Activated naive CD8-positive, alpha-beta T cell treated with anti-CD3 and anti-CD28 coated beads, Interleukin-2, amount 50 U/mL, for 16 hours (primary cell): ENCODE measurements at places on chromosomes 16 and 17.

- DNase-seq: no peak
Observed at GRCh38 chr16:9013508-9013864, 49.8 kb upstream of the USP7 start.

DNA sequence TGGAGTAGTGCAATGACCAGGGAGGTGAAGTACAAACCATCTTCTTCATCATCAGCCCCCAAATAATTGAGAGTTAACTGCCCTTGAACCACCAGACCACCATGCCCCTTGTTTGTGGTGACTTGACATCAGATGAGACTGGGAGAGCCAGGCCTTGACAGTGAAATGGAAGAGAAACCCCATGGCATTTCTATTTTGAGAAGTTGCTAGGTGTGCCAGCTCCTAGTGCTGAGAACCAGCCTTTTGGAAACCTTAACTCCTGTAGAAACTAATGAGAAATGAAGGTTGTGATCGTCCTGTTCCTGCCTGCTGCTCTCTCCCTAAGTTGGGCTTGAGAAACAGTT is 2.8 kb downstream of the TMEM94 start:
- DNase-seq: no peak

DNA sequence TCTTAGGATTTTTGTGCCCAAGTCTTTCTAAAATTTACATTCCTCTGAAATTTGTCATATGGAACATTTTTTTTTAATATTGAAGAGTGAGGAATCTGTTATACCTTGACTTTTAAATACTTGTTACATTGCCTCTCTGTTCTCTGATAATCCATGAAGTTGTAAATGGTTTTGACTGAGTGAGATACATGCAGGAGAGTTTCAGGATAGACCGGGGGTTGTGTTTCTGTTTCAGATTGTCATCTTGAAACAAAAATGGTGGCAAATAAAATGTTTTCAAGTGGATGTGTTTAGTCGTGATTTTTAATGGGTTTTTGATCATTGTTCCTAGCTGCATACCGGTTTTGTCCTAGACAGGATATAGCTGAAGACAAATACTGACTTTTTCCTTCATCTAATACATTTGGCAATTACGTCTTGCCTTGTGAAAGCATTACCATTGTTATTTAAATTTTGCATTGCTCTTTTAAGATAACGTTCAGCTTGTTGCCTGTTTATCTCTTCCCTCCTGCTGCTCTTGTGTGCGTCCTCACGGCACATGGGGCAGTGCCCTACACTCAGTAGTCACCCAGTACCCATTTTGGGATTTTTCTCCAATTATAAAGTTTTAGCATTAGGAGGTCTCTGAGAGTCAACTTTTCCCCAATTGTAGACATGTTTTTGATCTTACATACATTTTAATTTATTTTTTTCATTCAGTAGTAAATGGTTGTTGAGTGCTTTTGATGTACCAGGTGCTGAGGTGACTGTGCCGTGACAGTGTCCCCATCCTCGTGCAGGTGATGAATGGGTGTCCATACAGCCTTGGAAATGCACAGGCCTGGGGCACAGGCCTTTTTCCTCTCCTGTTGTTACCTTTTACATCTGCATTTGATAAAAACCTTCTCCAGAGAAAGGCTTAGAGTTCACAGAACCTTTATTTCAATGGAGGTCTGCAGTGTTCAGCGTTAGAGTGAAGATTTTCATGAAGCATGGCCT is 169.9 kb downstream of the MSI2 start:
- DNase-seq: no peak

- DNase-seq: no peak
Observed at GRCh38 chr16:66511602-66512271, 38.2 kb downstream of the TK2 start.
